ENCODE measurements at places on chromosomes 1 and 21.

DNA sequence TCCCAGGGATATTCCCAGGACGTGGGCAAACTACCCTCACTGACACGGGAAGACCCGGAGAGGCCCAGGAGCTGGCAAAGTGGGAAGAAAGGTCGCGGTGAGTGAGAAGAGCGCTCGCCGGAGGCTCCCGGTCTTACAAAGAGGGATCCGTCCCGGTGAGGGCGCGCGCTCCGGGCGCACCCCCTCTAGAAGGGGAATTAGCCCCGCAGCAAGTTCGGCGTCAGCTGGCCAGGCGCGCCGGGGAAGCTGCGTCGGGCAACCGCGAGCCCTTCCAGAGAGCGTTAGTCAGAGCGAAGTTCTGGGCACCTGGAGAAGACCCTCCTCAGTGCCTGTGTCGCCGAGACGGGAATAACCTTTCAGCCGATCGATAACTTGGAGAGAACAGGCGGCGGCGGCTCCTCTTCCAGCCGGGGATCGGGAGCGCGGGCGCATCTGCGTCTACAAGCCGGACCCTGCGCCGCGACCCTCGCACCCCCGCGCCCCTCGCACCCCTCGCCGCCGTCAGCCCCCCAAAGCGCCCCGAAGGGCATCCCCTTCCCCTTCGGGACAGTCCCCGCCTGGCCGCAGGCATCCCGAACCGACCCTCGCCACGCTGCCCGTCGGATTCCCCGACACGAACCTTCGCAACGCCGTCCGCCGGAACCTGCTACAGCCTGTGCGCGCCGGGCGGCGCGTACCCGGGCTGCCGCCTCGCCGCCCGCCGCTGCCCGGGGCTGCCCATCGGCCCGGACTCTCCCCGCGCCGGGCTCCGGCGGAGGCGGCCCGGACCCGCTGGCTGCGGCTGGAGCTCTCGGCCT, 485 bp downstream of the SIPA1L2 start:
- DNase-seq, result no peak

- no peak for DNase-seq
Measured at GRCh38 chr1:186440584-186440983, 20.3 kb downstream of the PDC start.

DNA sequence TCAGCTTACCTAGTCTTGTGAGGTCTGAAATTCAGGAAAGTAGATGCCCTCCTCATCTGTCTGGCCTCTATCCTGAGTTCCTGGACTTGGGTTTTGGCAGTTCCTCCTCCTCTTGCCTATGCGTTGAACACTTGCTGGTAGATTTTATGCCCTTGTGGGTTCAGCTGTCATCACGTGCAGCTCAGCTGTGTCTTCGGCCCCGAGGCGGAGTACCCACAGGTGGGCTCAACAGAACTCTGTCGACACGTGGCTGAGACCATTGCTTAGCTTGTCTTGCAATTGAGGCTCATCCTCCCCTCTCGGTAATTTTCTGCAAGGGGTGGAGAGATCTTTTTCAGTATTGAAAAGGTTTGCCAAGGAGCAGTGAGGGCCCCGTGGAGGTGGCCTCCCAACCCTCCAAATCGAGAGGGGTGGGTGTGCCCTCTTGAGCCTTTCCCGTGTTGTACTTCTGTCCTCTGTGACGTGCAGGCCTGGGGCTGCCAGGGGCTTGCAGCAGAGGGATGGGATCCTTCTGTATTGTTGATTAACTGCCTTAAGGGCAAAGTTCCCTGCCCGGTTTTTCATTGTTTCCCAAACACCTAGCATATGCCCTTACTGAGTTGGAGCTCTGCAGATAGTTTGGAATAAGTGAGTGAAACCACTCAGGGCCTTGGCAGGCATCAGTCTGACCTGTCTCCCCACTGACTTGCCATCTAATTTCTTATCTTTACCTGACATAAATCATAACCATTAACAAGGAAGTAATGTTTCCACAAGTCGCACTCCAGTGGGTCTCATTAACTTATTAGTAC, 2.9 kb downstream of the CENPS start:
- no peak for DNase-seq

DNA sequence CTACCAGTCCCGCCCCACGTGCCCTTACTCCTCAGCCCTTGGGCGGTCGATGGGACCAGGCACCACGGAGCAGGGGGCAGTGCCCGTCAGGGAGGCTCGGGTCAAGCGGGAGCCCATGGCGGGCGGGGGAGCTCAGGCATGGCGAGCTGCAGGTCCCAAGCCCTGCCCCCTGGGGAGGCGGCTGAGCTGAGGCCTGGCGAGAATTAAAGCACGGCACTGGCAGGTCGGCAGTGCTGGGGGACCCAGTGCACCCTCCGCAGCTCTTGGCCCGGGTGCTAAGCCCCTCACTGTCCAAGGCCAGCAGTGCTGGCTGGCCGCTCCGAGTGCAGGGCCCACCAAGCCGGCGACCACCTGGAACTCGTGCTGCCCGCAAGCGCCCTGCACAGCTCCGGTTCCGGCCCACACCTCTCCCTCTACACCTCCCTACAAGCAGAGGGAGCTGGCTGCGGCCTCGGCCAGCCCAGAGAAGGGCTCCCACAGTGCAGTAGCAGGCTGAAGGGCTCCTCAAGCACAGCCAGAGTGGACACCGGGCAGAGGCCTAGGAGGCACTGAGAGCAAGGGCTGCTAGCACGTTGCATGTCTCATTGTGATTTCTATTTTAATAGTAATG, 166.8 kb upstream of the FMN2 start:
- no peak for DNase-seq

- no peak for DNase-seq
Measured at GRCh38 chr1:201565024-201565730, 26.2 kb downstream of the NAV1 start.

GRCh38 chr1:199020904-199021303, 382.1 kb downstream of the PTPRC start:
- no peak for DNase-seq

- no peak for DNase-seq
Measured at GRCh38 chr1:209402697-209403096, 180.8 kb upstream of the CAMK1G start.

DNA sequence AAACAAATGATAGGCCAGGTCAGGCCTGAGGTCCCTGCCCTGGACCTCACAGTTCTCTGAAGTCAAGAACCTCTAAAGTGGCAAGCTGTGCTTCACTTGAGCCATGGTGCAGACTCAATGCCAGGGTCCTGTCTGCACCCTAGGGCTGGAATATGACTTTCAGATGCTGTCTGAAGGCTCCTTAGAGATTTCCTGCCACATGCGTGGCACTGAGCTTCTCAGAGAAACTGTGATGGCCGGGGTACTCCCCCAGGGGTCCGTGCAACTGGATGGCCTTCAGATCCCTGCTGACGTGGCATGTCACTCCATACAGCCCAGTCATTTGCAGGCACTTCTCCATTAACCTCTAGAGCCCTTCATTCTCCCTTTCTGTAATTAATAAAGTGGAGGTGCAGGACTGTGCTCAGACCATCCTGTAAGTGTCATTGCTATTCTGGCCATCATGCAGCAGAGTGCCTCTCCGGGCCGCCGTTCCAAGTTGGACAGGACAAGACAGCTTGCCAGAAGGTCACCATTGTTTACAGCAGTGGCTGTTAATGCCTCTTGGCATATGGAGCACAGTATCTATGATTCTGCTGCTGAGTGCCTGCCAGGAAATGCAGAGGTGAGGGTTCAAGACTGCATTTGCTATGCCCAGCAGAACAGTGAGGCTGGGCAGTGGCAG, 205.1 kb upstream of the COA6 start:
- no peak for DNase-seq

DNA sequence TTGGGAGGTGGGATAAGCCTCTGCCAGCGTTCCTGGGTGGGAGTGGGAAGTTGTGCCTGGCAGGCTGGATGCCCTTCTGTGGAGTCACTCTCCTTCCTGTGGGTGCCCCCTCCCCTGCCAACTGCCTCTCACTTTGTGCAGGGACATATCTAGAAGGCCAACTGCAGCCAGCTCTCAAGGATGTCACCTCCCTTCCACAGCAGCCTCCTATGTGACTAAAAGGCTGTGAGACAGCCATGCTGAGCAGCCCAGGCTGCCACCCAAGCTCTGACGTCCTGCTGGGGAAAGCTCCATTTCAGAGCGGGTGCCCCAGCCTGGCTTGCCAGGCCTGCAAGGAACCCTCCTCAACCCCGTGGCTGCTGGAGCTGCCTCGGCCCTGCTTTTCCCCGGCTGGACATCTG, 19.6 kb upstream of the SLC26A9 start:
- DNase-seq, result no peak

All from stimulated activated CD4-positive, alpha-beta T cell treated with anti-CD3 and anti-CD28 coated beads, Interleukin-1b, Interleukin-23, amount 100 ng/mL, for 24 hours (primary cell).